ENCODE measurements at places on chromosomes 1 and 21. TPM values are rescaled to one million over a fixed set of nuclear protein-coding genes. Genes with fewer than 3 reads are reported as not detected.

The NBPF4 gene
- not detected for total RNA-seq

The MFAP2 gene
- total RNA-seq, result 64.0 TPM

The GFI1 gene
- total RNA-seq, result 1.3 TPM

The HPCA gene
- not detected for total RNA-seq

DNA sequence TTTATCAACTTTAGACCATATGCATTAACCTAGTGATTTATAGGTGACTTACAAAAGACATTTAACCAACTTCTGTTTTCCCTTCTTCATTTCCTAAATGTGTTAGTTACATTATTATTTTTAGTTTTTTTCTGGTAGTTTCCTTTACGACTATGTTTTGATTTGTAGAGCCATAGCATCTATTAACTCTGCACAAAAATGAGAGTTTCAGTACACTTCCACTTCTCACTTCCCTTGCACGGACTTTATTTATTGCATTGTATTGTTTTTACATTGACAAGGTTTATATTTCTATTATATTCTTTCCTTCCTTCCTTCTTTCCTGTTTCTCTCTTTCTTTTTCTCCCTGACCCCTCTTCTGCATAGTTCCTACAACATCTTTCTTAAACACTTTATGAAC lies 14.7 kb downstream of the PKN2 start:
- DNase-seq, result no peak

- peak; percentile 44 for DNase-seq
Measured at GRCh38 chr1:12556368-12556930, 61.6 kb downstream of the DHRS3 start.

GRCh38 chr1:58857680-58858673 lies 74.1 kb upstream of the JUN start:
- DNase-seq, result no peak

DNA sequence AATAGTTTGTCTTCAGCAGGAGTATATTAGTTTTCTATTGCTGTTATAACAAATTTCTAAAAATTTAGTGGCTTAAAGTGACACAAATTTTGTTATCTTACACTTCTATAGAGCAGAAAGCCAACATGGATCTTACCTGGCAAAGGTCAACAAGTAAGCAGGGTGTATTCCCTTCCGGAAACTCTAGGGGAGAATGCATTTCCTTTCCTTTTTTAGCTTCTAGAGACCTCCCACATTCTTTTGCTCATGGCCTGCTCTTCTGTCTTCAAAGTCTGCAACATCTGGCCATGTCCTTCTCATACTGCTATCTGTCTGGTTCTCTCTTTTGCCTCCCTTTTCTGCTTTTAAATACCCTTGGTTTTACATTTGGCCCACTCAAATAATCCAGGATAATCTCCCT lies 242.6 kb downstream of the ZNF648 start:
- DNase-seq, result no peak

GRCh38 chr21:36330904-36331303 lies 10.9 kb downstream of the MORC3 start:
- DNase-seq, result no peak

GRCh38 chr1:5220821-5221220 lies 566.4 kb downstream of the AJAP1 start:
- no peak for DNase-seq

DNA sequence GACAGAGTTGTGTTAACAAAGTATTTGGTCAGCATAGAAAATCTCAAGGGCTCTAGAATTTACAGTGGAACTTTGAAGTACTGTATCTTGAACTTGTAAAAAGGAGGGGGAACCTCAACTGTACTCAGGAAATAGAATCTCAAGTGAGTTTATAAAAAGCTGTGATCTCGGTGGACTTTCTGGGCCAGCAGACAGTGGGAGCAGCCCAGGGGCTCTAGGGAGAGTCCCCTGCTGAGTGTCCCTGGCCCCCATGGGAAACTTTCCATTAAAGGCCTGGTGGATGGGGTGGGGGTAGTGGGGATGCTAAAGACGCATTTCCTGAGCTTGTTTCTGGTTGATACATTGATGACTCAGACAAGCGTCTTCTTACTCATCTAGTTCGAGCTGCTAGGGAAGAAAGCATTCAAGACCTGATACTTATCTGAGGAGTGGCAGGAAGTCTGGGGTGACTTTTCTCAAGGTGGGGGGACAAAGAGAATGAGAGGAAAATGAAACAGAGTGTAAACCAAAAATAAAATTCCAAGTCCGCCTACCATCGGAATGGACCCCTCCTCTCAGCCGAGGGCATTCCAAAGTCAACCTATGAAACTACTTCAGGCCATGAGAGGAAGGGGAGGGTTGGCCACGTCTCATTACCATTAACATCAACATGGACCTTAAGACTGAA lies 65.5 kb downstream of the NID1 start:
- DNase-seq, result peak; percentile 81

GRCh38 chr21:43864962-43865539 lies at the start of gene AGPAT3:
AGPAT3 (plus strand) TSS chr21:43865223; CDS start chr21:43959682, 94,459 bp downstream.
- no peak for DNase-seq

DNA sequence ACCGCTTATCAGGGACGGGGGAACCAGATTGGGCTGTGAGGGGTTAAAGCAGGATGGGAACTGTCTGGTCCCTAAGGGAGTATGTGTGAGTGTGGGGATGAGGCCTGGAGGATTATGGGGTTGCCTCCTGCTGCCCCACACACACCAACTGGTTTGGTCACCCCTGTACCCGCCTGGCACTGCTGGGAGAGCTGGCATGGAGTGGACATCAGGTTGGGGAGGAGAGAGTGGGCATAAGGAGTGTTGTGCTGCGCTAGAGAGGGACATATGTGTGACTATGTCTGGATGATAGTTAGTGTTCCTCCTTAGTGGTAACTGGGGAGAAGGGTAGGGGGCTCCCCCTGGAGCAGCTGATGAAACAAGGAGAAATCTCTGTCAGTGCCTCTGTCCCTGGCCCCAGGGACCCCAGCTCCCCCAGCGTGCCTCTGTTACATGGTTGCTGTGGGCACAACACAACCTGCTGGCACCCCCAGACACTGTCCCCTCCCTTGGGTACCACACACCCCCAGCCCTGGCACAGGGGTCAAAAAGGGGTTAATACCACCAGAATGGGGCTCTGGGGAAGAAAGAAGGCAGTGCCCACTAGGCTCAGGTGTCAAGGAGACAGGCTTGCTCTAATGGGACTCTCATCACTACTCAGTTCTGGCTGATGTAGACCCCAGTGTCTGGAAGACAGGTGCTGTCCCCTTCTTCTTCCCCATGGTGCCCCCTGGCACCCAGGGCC lies 1.9 kb downstream of the ZBTB7B start:
- DNase-seq, result no peak

DNA sequence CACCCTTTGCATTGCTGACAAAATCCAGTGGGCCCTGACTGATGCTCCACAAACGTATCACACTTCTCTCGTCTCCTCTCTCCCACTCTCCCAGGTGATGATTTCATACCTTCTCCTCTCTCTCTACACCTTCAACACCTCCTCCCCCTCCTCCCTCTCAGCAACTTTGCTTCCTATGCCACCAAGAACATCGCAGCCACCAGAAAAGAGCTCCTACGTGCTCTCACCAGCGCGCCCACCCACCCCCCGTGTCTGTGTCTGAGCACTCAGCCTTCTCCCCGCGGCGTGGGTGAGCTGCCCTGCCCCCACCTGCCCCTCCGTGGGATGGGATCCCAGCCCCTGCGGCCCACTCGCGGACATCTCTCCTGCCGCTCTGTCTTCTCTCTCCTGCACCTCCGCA lies 55.1 kb upstream of the COX20 start:
- no peak for DNase-seq

DNA sequence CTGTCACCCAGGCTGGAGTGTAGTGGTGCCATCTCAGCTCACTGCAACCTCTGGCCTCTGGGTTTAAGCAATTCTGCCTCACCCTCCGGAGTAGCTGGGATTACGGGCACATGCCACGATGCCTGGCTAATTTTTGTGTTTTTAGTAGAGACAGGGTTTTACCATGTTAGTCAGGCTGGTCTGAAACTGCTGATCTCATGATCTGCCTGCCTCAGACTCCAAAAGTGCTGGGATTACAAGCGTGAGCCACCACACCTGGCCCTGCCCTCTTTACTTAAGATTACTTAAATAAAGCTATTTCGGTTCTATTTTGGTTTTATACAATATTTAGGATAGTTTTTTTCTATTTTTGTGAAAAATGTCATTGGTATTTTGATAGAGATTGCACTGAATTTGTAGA lies 15.3 kb upstream of the KCTD3 start:
- DNase-seq, result no peak

DNA sequence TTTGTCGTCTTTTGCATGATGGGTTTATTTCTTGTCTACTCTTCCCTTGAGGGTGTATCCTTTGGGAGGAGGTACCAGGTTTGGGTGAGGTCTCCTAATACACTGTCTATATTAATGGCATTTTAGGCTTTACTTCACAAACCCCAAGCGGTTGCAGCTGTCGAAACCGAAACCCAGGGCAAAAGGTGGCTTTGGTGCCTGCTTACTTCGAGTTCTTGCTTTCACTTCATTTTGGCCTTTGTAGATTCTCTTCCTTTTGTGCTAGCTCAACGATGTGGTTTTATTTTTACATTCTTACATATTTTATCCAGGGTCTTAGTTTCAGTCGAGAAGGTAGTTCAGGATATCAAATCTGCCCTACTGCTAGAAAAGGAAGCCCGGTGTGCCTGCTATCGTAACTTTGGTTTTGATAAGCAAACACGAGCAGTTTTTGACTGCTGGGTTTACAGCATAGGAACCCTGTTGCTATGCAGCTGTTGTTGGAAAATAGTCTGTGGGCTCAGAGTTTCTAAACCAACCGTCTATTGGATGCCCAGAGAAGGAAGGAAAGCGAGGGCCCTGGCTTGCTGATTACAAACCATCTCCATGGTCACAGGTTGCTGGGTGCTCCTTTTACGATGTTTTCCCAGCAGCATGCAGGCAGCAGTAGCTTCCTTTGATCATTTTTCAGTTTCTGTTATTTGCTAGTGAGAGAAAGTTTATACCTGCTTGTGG lies 9.8 kb upstream of the TSPAN2 start:
- DNase-seq, result peak; percentile 49

DNA sequence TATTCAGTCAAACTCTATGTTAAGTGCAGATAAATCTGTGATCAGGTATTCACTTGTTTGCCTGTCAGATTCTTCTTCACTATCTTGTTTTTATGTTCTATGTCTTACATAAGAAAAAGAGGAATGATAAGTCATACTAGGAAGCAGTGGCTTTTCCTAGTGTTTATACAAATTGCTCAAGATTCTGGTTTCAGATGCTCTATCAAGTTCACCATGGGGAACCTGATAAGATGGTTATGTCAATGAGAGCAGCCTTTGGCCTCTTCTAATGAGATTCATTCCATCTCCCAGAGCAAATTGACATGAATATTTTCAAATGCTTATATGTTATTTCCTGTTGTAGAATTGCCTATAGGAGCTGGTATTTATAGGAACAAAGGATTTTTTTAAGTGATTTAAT lies 218.8 kb upstream of the TMPRSS15 start:
- no peak for DNase-seq

DNA sequence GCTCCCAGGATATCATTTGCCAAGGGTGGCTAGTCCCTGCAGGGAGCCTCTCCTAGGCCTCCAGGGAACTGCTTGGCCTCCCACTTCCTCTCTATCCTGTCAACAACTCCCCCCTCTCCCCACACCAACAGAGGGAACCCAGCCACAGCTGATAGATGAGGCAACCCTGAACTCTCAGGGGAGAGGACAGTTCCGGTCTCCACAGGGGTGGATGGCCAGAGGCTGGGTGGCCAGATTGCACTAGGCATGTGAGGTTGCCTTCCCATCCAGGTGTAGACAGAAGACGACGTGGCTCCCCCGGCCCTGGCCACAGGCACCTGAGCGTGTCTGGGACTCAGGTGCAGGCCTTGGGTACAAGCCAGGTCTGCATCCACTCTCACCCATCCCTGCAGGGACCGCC lies 53.3 kb downstream of the TOR1AIP2 start:
- DNase-seq, result no peak

GRCh38 chr1:168762473-168762872 lies 33.5 kb upstream of the DPT start:
- DNase-seq, result peak; percentile 5

- DNase-seq, result no peak
Measured at GRCh38 chr1:54238353-54239034, 38.5 kb downstream of the MRPL37 start.

DNA sequence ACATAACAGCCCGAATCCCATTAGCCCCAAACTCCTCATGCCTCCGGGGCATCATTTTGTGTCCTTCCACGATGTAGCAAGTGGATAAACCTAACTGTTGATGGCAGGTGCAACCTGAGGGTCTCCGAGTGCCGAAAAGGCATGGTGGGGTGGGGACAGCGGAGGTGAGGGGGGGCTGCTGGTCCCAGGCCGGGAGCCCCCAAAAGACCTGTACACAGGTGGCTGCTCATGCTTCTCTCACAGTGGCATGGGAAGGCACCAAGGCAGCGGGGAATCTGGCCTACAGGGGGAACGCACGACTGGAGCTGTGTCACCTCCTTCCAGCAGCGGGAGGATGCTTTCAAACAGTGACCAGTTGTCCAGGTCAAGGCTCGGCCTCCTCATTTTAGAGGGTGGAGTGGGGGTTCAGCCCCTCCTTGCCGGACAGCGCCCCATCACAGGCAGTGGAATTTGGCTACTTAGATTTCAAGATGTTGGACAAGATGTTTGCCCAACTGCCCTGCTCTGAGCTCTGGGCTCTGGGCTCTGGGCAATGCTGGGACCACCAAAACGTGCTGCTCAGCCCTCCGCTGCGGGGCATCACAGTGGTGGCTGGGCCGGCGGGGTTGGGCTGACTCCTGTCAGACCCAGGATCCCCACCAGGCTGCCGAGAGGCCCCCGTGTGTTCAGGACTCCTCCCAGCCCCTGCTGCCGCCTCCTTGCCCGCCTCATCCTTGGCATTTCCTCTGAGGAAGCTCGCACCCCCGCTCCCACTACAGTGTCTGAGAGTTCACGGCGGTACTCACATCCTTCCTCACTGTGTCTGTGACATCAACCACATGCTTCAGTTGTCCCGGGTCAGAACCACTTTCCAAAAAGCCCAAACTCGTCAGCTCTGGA lies 7.6 kb downstream of the DNMT3L start:
- DNase-seq, result no peak
